Stimulated activated CD8-positive, alpha-beta memory T cell treated with anti-CD3 and anti-CD28 coated beads, Interleukin-2, amount 100 ng/mL, for 48 hours (primary cell): ENCODE measurements at places on chromosomes 2 and 18.

GRCh38 chr2:28750316-28751251 lies 1.0 kb upstream of the PPP1CB start:
- DNase-seq, result no peak

DNA sequence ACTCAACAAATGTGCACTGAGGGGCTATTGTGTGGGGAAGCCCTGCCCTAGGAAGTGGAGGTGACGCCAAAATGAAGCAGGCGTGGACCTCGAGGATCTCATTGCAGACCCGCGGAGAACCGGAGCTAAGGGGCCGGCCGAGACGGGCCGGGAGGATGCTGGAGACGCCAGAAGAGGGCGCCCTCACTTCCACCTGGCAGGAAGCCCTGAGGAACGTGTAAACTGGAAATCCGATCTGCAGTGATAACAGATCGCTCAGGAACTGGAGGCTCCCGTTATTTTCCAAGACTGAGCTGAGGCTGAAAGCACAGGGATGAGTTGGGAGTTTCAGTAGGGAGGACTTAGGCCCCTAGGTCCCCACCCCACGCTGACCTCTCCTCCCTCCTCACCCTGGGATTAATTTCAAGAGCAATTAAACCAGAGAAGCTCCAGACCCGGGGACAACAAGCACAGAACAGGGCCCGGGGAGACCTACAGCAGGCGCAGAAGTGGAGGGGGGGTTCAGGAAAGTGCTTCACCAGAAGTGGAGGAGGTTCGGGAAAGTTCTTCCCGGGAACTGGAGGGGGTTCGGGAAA lies 7.7 kb upstream of the COL6A3 start:
- DNase-seq, result peak; percentile 72

GRCh38 chr2:210895132-210895531 lies 338.7 kb downstream of the CPS1 start:
- DNase-seq, result no peak

GRCh38 chr2:66544258-66544657 lies 109.3 kb downstream of the MEIS1 start:
- DNase-seq, result no peak

- DNase-seq, result no peak
Measured at GRCh38 chr18:40810372-40810771, 1144.7 kb upstream of the PIK3C3 start.

- DNase-seq, result no peak
Measured at GRCh38 chr2:190126798-190127197, 64.3 kb upstream of the MSTN start.

DNA sequence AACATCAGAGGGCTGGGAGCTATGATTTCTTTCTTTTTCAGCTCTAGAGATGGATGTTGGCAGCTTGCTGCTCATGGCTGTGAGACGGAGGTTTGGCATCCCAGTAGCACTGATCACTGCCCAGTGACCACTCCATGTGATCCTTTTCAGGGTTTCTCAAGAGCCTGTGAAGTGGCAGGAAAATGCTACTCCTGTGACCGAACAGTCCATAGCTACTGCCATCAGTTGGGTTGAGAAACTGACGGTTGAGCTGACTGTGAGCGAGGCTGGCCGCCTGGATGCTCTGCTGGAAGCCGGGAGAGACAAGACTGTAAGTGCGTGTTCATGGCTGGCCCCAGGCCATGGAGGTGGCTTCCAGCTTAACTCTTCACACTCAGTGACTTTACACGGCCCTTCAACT lies 34.2 kb downstream of the VWA3B start:
- no peak for DNase-seq

- DNase-seq, result no peak
Measured at GRCh38 chr2:19848029-19848750, 53.6 kb downstream of the TTC32 start.

GRCh38 chr18:23849141-23849540 lies 159.9 kb downstream of the LAMA3 start:
- no peak for DNase-seq

- DNase-seq, result no peak
Measured at GRCh38 chr2:75459565-75460310, 101.0 kb downstream of the EVA1A start.

DNA sequence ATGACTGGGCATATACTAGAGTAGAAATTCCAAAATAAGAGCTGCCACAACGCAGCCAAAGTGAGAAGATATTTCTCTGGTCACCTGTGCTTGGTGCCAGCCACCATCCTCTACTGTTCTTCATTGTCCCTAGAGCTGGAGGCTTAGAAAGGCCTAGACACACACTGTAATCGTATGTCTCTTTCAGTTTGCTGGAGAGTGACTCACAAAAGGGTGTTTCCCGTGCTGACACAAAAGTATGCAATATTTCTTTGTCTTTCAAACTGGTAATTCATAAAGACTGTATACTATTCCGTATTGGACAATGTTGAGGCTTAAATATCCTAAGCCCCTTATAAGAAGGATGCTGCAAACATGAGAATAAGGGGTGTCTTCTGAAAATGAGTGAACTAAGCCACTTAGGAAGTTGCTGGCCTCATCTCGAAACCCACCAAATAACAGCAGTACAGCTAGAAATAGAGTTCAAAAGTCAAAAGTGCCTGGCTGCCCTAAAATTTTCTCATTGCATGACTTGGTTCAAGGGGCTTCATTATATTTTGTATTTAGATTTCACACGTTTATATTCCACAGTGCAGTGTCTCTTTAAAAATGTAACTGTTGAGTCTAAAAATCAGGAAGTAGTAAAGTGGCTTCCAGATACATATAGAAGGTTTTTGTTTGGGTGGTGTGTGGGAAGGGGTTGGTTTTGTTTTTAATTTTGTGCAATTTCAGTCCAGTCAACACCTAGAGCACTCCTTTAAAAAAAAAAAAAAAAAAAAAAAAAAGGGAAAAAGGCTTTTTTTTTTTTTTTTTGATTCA lies 601.1 kb downstream of the ARHGAP15 start:
- no peak for DNase-seq

GRCh38 chr2:210558708-210559107 lies 2.3 kb downstream of the CPS1 start:
- no peak for DNase-seq

DNA sequence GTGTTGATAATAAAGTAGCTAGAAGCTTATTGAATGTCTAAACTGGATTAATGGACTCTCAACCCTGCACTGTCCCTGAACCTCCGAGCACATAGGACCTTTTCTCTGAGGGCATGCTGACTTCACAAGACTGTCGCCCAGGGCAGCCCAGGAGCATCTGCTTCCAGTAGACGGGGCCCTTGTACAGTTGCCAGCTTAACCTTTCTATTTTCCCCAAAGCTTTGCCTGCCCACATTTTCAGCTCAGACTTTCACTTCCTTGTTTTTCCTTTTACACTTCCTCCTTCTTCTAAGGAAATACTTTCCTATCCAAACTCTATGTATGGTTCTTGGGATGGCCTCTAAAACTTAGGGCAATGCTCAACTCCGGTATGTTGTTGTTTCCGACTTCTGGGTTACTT lies 1.3 kb downstream of the VWA3B start:
- no peak for DNase-seq

GRCh38 chr2:47506436-47506835 lies 103.5 kb downstream of the MSH2 start:
- DNase-seq, result no peak

GRCh38 chr2:82731824-82732223 lies 1727.3 kb downstream of the SUCLG1 start:
- DNase-seq, result no peak

DNA sequence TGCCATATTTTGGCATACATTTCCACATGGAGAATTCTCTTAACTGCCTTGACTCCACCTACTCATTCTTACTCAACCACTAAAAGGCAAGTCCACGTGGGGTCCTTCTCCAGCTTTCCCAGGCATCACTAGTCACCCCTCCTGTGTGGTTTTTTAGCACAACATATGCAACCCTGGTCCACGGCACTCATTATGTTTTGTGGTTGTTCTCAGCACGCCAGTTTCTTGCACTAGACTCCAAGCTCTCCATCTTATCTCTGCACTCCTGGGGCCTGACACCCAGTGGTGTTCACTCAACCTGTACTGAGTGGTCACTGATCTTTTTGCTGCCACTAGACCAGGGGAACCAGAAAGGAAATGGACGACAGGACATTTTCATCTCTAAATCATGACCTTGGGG lies 18.0 kb downstream of the MARCHF4 start:
- no peak for DNase-seq
